ENCODE measurements at places on chromosomes 4 and X.
A peak's percentile ranks its signal among the peaks of the same experiment; 100 is the strongest.

DNA sequence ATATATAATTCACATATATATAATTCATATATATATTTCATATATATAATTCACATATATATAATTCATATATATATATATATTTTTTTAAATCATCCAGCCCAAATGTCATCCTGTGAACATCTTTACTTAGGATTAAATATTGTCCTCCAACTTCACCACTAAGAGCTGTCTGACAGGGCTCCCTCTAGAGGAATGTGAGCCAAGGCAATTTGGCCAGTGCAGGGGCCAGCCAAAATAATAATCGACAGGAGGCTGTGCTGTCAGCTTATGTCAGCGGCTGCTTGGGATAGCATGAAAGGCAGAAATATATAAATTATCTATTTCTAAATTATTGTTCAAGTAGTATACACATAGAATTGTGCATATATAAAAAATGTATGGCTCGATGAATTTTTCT is 29.5 kb downstream of the EGFL6 start:
- DNase-seq: no peak

- no peak for DNase-seq
These were observed 49.2 kb upstream of the HSD17B10 start for GRCh38 chrX:53483416-53483815.

DNA sequence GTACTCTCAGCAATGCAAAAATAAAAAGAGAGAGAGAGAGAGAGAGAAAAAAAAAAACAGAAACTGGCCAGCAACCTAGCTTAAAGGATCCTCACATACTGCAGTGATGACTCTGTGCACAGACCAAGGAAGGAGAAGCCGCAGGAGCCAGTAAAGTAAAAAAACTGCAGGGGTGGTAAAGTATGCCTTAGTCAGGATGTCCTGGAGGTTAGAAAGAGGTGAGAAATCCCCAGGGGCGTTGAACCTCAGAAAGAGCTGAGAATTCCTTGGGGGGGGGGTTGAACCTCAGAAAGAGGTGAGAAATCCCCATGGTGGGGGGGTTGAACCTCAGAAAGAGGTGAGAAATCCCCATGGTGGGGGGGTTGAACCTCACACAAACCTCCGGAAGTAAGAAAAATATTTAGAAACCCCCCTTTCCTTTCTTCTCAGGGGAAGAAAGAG is 48.0 kb downstream of the MAGEA9 start:
- DNase-seq: no peak

GRCh38 chr4:7657545-7658297 is 223.0 kb upstream of the PSAPL1 start:
- no peak for DNase-seq

DNA sequence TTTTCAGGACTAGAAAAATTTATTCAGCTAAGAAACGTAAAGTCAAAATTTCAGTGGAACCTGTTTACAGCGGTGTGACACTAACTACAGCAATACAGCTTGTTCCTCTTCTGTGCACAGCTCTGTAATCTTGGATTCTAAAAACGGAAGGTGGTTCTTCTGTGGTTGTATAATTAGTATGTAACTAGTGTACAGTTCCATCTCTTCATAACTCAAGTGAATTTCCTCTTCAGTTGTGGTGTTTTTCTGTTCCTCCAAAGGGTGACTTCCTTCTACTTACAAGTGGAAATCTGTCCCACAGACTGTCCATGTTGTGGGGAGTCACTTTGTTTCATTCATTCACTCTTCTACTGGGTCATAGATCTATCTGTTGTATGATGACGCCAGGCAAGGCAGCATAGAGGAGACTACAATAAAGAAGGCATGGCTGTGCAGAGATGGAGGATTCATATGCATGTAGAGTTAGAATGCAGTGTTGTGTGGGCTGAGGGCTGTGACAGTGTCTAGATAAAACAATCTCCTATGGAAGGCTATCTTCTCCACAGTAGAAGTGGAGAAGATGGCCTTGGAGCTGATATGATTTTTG is 5.4 kb downstream of the DAPP1 start:
- no peak for DNase-seq

- no peak for DNase-seq
These were observed 134.6 kb downstream of the ASMT start for GRCh38 chrX:1749499-1749898.

GRCh38 chrX:23003116-23003515 is 3.4 kb downstream of the DDX53 start:
- DNase-seq: peak; percentile 43

- DNase-seq: no peak
These were observed 17.2 kb downstream of the ANXA3 start for GRCh38 chr4:78568640-78569305.

DNA sequence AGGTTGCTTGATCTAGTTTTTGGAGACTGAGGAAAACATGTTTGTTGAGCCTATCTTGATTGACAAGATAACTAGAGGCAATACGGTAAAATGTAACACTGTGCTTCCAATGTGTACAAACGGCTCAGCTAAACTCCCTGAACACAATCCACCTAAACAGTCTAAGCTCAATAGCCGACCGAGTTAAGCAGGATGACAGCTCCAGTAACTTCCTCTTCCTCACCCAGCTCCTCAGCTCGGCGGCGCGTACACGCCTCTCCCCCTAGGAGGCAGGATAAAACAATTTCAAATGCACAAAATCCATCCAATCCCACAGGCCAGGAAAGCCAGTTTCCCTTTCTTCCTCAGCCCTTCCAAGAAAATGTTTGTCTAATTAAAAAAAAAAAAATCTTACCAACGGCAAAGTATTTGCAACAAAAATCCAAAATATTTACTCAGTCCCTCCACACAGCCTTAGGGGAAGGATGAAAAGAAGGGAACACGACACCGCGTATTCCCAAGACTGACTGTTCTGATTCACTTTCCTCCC is 1.0 kb downstream of the CNOT6L start:
- peak; percentile 86 for DNase-seq

GRCh38 chrX:41025926-41026701 is 59.1 kb upstream of the USP9X start:
- DNase-seq: no peak

GRCh38 chrX:156001667-156002021 is 4.1 kb downstream of the IL9R start:
- no peak for DNase-seq

GRCh38 chr4:26822546-26822945 is 38.1 kb upstream of the STIM2 start:
- DNase-seq: no peak

GRCh38 chr4:40874331-40874730 is 124.6 kb downstream of the NSUN7 start:
- DNase-seq: no peak

- DNase-seq: no peak
These were observed 436.7 kb downstream of the MID1IP1 start for GRCh38 chrX:39238006-39238405.

DNA sequence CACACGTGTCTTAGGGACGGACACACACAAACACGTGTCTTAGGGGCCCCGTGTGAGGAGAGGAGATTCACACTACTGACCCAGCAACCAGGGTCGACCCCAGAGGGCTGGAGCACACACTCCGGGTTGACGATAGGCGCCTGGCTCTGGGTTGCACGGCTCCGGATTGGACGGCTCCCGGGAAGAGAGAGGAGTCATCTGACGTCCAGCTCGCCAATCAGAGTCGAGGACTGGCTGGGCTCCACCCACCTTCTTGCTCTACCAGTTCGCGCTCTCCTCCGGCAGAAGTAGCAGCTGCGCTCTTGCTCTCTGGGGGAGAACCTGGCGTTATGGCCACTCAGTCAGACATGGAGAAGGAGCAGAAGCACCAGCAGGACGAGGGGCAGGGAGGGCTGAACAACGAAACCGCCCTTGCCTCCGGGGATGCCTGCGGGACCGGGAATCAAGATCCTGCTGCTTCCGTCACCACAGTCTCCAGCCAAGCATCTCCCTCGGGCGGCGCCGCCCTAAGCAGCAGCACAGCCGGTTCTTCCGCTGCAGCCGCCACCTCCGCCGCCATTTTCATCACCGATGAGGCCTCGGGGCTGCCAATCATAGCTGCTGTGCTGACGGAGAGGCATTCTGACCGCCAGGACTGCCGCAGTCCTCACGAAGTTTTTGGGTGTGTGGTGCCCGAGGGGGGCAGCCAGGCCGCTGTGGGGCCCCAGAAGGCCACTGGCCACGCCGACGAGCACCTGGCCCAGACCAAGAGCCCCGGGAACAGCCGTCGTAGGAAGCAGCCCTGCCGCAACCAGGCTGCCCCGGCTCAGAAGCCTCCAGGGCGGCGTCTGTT is 74.3 kb downstream of the NUDT10 start:
- DNase-seq: no peak

DNA sequence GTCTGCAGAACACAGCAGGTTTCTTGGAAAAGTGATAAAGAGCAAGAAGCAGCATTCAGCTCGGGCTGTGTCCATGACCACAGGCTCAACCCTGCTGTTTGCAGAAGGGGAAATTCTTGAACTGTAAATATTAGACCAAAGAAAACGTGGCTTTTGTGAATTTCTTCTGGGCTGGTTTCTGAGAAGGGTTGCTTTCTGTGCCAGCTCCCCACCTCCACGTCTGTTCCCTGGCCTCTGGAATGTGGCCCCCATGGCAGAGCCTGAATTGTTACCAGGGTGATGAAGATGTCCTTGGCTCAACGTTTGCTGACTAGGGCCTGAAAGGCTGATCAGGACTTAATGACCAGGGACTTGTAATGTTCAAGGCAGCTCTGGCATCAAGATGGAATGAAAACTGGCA is 116.0 kb downstream of the CPEB2 start:
- DNase-seq: no peak
